ENCODE measurements at places on chromosomes 3 and 15. TPM values are rescaled to one million over a fixed set of nuclear protein-coding genes. Genes with fewer than 3 reads are reported as not detected.

DNA sequence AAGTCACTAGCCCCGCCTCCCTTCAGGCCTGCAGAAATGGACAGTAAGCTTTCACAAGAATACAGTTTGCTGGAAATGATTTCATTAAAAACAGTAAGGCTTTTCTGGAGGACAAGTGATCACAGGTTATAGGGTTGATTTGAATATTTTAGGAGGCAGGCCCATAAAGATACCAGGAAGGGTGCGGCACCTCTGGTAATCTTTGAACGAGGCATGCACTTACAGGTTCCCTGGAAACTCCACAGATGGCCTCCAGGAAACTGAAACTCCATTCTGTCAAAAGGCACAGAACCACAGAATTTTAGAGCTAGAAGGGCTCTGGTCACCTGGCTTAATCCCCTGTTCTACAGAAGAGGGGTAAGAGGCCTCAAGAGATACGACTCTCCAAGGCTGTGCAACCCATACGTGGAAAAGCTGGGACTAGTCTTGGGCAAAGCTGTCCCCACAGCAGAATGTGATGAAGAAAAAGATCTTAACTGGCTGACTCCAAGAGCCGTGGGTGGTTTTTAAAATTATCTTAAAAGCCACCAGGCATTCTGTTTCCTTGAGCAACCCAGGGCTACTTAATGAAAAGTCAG lies 1.2 kb downstream of the STARD5 start:
- DNase-seq: no peak

GRCh38 chr3:139944256-139944910 lies 9.4 kb downstream of the CLSTN2 start:
- DNase-seq: no peak

DNA sequence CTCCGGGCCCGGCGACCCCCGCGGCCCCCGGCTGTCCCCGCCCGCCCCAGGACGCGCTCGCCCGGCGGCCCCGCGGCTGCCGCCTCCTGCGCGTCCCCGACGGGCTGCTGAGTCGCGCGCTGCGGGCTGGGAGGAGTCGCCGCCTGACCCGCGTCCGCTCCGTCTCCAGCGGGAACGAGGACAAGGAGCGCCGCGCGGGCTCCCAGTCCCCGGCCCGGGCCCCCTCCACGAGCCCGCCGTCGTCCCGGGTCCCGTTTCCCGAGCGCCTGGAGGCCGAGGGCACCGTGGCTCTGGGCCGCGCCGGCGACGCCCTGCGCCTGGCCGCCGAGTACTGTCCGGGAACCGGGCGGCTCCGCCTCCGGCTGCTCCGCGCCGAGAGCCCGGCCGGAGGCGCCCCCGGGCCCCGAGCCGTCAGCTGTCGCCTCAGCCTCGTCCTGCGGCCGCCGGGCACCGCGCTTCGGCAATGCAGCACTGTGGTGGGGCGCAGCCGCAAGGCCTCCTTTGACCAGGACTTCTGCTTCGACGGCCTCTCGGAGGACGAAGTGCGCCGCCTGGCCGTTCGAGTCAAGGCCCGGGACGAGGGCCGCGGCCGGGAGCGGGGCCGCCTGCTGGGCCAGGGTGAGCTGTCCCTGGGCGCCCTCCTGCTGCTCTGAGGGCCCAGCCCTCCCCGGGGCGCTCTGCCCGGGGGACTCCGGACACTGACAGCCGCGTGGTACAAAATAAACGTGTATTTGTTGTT lies 1.5 kb downstream of the C2CD4A start:
- DNase-seq: peak; percentile 75

DNA sequence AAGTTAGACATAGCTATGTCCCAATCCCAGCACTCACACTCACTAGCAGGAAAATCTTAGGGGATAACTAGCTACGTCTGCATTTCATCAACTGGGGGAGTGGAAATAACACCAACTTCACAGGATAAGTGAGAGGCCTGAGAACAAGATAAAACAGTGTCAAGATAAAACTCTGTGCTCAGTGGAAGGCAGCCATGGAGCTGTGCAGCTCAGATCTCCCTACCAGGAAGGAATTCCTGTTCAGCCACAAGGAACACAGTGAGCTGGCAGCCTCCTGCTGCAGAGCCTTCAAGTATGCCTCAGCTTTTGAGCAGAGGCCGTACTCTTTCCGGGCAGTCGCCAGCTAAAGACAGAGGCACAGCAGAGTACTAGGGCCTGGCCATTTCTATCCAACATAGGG lies 115.8 kb upstream of the TOPAZ1 start:
- DNase-seq: no peak

DNA sequence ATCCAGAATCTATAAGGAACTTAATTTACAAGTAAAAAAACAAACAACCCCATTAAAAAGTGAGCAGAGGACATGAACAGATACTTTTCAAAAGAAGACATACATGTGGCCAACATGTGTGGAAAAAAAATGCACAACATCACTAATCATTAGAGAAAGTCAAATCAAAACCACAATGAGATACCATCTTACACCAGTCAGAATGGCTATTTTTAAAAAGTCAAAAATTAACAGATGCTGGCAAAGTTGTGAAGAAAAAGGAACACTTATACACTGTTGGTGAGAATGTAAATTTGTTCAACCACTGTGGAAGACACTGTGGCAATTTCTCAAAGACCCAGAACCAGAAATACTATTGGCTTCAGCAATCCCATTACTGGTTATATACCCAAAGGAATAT lies 830.0 kb upstream of the ALCAM start:
- DNase-seq: no peak

The PGBD4 gene
- polyA plus RNA-seq: 0.13 TPM

The LIPH gene
- polyA plus RNA-seq: 3.6 TPM

DNA sequence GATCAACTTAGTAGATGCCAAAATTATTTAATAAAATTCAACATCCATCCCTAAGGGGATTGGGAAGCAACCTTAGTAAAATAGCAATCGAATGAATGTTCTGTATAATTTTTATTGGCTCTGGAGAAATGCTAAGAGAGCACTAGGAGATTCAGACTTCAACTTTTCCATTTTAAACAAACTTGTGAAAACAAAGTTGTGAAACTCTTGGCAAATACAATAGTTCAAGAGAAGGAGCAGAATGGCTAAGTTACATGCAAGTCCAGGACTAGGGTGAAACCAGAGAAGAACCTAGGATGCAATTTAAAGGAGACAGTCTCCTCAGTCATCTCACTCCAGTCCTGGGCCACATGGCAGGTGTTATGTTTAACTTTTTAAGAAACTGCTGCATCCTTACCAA lies 16.7 kb upstream of the ZNF280D start:
- no peak for DNase-seq

All from aorta (tissue), 5 donors.